ENCODE measurements at places on chromosomes 3 and 15.

GRCh38 chr3:107899990-107900651 is 190.7 kb downstream of the CD47 start:
- no peak for DNase-seq

DNA sequence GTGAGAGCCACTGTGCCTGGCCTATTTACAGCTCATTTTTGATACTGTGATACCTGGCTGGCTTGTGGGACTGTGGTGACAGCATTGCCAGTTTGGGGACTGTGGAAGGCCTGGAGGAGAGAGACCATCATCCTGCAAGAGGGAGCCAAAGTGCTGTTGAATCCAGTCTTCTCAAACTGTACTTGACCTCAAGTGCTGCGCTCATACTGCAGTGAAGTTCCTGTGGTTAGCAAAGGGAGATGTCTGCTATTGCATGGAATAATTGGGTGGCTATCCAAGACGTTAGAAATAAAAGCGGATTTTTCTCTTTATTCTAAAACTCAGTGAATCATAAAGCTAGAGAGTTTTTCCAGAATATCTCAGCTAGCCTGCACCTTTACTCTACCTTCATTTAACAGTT is 83.4 kb downstream of the CCK start:
- DNase-seq = no peak

GRCh38 chr15:60729850-60730458 is 251.0 kb upstream of the ICE2 start:
- DNase-seq = no peak

GRCh38 chr15:31887246-31887645 is 143.1 kb upstream of the CHRNA7 start:
- no peak for DNase-seq

- no peak for DNase-seq
Measured at GRCh38 chr15:43948691-43949325, 122.0 kb downstream of the WDR76 start.

- no peak for DNase-seq
Measured at GRCh38 chr15:52008698-52009434, 10.2 kb upstream of the MAPK6 start.

GRCh38 chr3:126459763-126460127 is 15.9 kb downstream of the ZXDC start:
- DNase-seq = no peak

DNA sequence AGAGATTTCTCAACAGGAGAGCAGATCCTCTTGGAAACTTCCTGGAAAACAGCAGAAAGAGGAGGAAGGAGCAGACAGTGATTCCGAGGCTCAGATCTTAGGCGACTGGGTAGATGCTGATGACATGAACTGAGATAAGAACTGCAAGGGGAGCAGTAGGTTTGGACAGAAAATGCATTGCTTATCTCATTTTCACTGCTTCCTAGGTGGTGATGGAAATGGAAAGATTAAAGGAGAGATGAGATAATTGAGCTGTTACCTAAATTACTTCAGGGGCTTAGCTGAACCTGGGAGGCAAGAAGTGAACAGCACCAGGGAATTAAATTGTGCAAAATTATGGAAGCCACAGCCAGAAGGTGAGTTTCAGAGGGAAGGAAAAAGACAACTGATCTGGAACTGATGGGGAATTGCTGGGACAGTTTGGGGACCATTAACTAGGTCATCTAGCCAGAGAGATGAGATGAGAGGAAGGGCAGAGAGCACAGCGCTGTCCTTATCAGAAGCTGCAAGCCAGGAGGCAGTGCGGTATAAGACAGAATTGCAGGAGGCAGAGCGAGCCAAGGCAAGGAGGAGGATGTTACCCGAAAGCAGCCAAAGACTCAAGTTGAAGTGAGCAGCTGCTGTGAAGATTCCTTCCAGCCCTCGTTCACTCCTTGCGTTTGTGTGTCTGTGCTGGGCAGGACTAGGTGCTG is 140.4 kb downstream of the SRGAP3 start:
- no peak for DNase-seq

DNA sequence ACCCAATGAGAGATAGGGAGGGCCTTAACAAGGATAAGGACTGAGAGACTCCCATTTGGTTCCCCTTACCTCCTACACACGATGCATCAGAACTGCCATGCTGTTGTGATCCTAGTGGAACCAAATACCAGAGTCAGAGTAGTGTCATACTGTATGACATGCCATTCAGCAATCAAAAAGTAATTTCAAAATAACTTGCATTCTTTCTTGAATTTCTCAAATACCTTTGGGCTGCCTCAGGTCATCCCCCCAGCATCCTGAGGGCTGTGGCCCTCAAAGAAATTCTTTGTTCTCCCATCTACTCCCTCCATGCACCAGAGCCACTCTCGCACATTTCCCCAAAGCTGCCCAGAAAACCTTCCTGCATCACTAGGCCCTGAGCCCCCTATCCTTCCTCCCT is 68.9 kb upstream of the PPP2R3A start:
- DNase-seq = no peak

GRCh38 chr3:12483872-12484197 is 445 bp upstream of the TSEN2 start:
- DNase-seq = no peak

DNA sequence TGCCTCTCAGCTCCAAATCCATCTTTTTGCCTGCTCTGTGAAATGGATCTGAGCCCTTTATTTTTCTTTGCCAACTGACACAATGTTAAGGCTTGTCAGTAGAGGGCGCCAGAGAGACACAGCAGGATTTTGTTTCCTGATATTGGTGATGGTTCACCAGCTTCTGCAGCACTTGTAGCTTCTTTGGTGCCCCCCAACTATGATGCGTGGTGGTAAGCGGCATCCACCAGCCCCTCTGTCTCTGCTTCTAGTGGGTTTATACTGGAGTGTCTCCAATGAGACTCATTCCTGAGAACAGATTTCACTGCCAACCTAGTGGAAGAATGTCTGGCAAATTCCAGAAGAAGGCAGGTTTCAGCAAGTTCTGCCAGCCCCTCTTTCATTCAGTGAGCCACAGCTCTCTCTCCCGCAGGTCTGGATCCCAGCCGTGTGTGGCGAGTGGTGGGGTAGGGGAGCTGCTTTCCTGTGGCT is 471.9 kb upstream of the FRG2C start:
- DNase-seq = no peak

- DNase-seq = peak; percentile 54
Measured at GRCh38 chr3:133540896-133541674, 32.4 kb upstream of the CDV3 start.

DNA sequence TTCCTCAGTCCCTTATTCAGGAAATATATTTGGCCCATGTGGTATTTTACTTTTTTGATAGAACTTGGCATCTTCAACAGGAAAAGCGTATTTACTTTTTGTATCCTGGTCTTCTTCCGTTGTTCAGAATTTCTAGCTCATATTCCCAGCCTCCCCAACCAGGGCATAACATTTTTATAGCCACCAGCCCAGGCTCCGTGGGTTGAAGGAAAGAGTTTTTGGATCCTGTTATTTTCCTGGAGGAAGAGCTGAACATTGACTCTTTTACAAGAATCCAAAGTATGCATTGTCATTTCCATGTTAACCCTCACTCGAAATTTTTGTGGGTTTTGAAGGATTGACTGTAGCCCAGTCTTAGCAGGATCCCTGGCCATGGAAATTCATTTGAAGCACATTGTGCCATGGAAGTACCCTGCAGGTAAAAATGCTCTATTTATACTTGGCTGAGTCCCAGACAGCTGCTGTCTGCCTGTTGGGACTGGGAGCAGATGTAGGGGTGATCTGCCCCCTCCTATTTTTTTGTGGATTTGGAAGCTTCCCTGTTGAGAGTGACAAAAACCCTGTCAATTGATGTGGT is 98.8 kb downstream of the AKAP13 start:
- no peak for DNase-seq

DNA sequence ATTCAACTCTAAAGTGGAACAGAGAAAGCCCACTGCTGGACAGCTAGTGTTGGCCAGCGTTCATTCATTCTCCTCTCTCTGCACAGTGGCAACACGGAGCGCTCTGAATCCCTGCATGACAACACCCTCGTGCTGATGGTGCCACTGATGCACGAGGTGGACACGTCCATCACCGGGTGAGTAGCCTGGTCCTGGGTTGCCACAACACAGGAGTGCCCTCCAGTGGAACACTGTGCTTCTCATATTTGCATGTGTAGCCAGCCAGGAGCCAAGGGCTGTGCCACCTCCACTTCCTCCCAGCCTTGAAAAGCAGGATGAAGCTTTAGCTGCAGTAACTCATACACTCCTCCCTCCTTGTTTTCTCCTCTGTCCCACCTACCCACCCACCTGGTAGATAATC is 120.0 kb upstream of the CTDSPL start:
- peak; percentile 35 for DNase-seq

GRCh38 chr3:195147649-195148080 is 123.3 kb downstream of the XXYLT1 start:
- no peak for DNase-seq

- DNase-seq = no peak
Measured at GRCh38 chr3:41188306-41188705, 11.0 kb upstream of the CTNNB1 start.

- no peak for DNase-seq
Measured at GRCh38 chr3:42946050-42946449, 33.1 kb upstream of the GASK1A start.

DNA sequence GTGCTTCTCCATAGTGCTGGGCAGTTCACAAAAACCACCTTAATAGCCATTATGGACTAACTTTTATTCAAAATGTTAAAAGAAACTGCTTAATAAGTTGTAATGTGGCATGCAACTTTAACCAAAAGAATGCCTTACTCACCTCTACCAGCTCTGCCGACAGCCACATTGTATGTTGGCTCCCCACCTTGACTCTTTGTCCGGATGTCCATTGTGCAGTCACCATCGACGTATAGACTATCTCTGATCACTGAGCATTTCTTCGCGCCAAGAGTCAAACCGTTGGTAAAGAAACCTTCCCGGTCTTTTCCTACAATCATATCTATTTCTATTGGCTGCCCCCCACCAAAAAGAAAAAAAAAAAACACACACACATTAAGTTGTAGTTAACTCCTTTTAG is 2.5 kb downstream of the PFN2 start:
- DNase-seq = no peak

- DNase-seq = no peak
Measured at GRCh38 chr15:89489376-89489775, 7.0 kb downstream of the RHCG start.

All from posterior cingulate gyrus (tissue), 11 donors.